ENCODE measurements at places on chromosomes 11 and 22.

- no peak for DNase-seq
Measured at GRCh38 chr22:20773793-20774212, at the start of gene SERPIND1. SERPIND1 (plus strand) TSS chr22:20774113; CDS start chr22:20779313, 5,200 bp downstream.

- peak; percentile 78 for DNase-seq
Measured at GRCh38 chr22:25668437-25668836, 73.6 kb upstream of the MYO18B start.

DNA sequence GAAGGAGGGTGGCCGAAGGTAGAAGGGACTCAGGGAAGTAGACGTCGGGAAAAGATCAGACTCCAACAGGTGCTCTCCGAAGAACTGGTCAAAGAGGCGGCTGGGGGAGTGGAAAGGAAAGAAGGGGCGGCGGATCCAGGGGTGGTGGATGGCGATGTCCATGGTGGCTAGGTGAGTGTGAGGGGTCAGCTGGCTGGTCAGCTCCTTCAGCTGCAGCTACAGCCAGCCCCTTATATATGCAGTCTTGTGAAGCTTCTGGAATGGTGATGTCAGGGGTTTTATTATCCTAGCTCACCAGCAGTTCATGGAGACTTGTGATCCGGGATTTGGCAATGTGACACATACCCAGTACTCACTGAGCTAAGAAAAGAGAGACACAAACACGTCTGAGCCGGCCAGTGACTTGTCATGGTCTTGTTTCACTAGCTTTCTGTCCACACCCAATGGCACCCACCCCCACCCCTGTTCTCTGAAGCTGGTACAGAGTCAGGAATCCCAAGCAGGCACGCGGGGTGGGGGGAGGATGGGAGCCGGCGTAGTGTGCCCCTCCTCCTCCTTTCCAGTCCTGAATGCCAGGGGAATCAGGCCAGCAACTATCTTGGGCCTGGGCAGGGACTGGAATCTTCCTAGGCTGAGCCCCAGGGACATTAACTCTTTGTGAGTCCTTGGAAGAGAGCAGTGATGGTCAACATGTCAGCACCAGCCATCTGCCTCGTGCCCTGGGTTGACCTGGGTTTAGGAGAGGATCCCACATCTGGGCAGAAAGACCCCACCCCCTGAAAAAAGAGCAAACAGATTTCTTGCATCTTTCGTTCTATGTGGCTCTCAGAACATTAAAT lies at the start of gene CRYAB:
TSS of gene CRYAB (minus strand) at position 208 of the 839 bp plus-strand sequence. CDS start at position 162, 46 bp downstream.
- peak; percentile 90 for DNase-seq

DNA sequence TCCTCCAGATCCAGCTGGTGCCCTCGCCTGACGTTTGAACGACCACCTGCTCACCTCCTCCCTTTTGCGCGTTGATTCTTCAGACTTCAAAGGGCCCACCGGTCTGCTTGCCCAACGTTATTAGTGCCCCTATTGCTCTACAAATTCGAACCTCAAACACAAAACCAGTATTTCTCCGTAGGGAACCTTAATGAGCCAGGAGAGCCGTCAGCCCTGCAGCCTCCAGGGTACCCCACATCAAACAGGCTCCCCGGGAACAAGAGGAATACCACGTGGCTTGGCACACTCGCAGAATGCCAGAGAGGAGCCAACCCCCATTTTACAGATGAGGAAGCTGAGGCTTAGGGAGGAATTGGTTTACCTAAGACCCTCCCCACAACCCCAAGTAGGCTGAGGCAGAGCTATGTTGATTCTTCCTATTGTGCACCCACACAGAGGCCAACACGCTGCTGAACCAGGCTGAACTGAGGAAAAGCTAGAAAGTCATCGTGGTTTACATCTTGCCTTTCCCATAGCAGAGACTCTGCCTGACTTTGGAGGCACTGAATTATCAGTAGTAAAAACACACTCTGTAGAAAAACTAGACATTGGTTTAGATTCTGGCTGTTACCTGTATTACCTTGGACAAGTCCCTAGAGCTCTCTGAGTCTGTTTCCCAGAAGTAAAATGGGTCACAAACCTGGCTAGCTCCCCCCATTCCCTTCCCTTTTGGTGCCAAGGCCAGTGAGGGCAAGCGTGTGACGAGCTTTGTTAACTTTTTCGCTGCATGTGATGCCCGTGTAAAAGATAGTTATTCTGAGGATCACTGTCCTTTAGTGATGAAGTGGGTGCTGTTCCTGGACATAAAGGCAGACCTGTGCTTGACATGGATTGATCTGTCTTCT lies 764 bp downstream of the TKFC start:
- DNase-seq, result no peak

GRCh38 chr11:113373306-113373705 lies 14.3 kb upstream of the ANKK1 start:
- DNase-seq, result peak; percentile 32

GRCh38 chr11:34411111-34411510 lies 27.6 kb upstream of the CAT start:
- DNase-seq, result no peak

- no peak for DNase-seq
Measured at GRCh38 chr11:19055905-19056304, 4.6 kb downstream of the MRGPRX2 start.

GRCh38 chr22:37578002-37578401 lies 1.9 kb downstream of the LGALS2 start:
- DNase-seq, result no peak

DNA sequence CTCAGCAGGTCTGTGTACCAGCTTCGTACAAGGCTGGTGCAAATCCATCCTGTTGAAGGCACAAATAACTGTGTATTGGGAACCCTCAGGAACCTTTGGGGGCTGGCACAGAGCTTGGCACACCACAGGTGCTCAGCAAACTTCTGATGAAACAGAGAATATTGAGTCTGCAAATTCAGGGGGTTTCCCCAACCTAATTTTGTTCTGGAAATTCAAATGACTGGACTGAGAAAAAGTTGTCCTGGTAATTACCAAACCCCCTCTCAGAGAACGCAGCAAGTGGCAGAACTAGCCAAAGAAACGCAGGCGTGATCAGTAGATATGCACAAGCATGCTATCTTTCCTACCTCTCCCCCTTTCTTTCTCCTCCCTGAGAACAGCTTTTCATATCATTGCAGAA lies 47.6 kb downstream of the LIF start:
- no peak for DNase-seq

GRCh38 chr22:30903876-30904460 lies 64.6 kb downstream of the MORC2 start:
- DNase-seq, result no peak

DNA sequence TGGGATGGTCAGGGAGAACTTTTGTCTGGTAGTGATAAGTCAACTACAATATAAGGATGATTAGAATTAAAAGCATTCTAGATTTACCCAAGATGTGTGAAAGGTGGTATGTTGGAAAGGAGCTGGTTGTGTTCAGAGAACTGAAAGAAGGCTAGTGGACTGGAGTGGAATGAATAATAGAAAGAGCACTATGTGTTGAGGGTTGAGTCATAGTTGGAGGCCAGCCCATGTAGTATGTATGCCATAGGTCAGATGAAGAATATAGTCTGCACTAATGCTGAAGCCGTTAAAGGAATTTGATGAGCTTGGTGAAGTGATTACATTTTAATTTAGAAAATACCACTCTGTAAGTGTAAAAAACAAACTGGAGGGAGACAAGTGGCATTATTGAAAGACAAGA lies 514.1 kb downstream of the CNTN5 start:
- no peak for DNase-seq

GRCh38 chr11:58578635-58579191 lies at the start of gene ZFP91:
ZFP91 (plus strand) TSS chr11:58579063; CDS start chr11:58579282, 219 bp downstream.
- peak; percentile 98 for DNase-seq

DNA sequence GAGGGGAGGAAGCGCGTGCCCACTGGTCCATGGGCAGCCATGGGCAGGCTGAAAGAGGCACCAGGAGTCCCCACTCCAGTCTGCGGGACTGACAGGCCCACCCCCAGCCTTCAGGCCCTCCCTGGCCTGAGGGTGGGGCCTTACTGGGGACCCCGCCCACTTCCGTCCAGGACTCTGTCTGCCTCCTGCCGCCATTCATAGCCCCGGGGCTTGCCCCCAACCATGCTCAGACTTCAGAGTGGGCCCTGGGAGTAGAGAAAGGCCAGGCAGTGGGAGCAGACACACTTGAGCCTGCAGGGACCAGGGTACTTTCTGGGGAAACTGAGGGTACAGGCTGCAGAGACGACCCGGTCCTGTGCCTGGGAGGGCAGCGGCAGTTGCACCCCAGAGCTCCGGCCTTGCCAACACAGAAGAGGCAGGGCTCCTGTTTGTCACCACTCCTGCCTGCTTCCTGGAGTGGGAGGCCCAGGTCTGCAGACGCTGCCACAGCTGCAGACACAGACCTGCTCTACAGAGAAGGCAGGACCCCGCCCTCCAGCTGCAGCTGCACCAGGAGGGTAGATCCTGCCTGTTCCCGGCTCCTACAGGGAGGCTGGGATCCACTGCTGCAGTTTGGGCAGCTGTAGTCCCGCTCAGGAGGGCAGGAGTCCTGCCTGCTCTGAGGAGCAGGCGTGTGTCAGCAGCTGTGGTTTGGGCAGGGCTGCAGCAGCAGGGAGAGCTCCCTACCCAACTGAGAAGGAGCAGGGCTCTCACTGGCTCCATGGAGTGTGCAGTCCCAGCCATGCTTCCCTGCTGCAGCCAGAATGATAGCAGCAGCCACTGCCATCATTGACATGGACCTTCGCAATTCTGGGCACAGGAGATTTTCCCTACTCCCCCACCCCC lies 387.9 kb upstream of the ANO3 start:
- DNase-seq, result no peak

DNA sequence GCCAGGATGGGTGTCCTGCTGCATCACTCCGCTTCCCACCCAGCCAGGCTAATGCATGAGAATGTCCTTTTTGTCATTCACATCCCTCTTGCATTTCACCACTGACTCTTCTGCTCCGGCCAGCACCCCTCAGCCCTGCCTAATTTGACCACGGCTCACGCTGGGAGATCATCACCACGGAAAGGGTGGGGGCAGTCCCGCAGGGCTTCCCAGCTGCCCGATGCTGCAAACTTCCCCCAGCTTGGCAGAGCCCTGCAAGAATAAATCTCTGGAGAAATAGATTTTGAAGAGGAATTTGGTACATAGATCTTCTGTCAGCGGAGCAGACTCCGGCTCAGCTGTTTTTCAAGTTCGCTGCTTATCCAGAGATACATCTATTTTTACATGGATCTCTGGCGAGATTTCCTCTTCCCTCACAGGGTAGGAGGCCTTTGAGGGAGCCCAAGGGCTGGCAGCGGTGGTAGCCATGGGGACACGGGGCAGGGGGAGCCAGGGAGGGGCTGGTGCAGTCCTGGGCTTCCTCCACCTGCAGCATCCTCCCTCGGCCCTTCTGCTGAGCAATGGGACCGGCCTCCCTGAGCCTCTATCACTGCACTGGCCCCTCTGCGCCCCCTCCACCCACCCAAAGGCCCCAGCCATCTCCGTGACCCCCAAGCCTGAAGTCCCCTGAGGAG lies 62.6 kb downstream of the BUD13 start:
- no peak for DNase-seq
